ENCODE measurements at places on chromosomes 16 and 17.

- DNase-seq = no peak
Observed at GRCh38 chr16:58264961-58265479, 29.8 kb downstream of the PRSS54 start.

GRCh38 chr16:85349365-85350145 is 237.3 kb upstream of the CIBAR2 start:
- DNase-seq = no peak

DNA sequence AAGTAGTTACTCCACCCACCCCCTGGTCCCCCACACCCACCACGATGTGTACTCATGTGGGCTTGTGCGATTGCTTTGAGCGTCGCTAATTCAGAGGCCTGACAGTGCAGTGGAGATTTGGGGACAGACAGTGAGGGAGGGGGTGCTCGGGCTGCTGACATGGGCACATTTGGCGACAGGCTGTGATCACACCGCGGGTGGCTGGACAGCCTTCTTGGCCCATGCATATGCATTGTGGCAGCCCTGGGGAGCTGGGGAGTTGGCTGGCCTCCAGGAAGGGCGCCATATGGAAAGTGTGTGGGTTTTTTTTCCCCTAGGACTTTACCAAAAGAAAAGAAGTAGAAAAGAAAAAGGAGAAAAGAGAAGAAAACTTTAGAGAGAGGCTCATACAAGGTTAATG is 275.5 kb upstream of the N4BP1 start:
- DNase-seq = no peak

- no peak for DNase-seq
Observed at GRCh38 chr16:28883221-28883996, 5.1 kb downstream of the ATP2A1 start.

- DNase-seq = no peak
Observed at GRCh38 chr17:32226886-32227285, 38.7 kb upstream of the RHBDL3 start.

- DNase-seq = no peak
Observed at GRCh38 chr17:50443505-50443974, 17.5 kb downstream of the ACSF2 start.

- no peak for DNase-seq
Observed at GRCh38 chr17:64387145-64387473, 3.6 kb downstream of the PECAM1 start.

Data from stimulated activated CD8-positive, alpha-beta memory T cell treated with anti-CD3 and anti-CD28 coated beads, Interleukin-4, amount 100 ng/mL, for 48 hours (primary cell).